ENCODE measurements at places on chromosomes 13 and 19. TPM values are rescaled to one million over a fixed set of nuclear protein-coding genes. Genes with fewer than 3 reads are reported as not detected.

- DNase-seq: no peak
Measured at GRCh38 chr19:32291876-32292275, 53.5 kb upstream of the ZNF507 start.

CNFN gene
- 13.9 TPM for total RNA-seq

- DNase-seq: no peak
Measured at GRCh38 chr13:104584481-104584880, 1518.3 kb upstream of the SLC10A2 start.

DNA sequence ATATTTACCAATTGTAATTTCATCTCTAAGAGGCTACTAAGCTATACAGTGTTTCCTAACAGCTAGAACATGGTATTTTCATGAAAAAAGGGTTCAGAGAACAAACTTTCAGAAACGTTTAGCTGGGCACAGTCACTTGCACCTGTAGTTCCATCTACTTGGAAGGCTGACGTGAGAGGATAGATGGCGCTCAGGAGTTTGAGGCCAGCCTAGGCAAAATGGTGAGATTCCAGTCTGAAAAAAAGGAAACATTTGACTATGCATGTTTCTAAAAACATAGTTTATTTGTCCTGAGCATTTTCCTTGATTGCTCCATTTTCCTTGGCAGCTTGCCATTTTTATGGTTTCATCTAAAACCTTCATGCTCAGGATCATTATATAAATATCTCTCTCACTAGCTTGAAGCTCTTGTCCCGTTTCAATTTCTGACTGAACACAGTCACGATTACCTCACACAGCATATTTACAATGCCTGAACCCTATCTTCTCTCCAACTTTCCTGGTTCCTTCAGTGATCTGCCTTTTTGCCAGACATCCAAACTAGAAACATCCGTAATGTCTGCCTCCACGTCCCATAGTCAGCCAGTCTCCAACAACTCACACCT is 200.8 kb downstream of the RGCC start:
- no peak for DNase-seq

CERS1 gene
- total RNA-seq: 0.96 TPM

- DNase-seq: peak; percentile 87
Measured at GRCh38 chr19:10580979-10581631, 6.0 kb downstream of the AP1M2 start.

- DNase-seq: no peak
Measured at GRCh38 chr19:38557205-38557799, 60.5 kb downstream of the MAP4K1 start.

- no peak for DNase-seq
Measured at GRCh38 chr13:113597391-113598080, 13.0 kb downstream of the TFDP1 start.

ANKRD24 gene
- 1.7 TPM for total RNA-seq

- DNase-seq: no peak
Measured at GRCh38 chr13:113732176-113732960, 26.7 kb upstream of the TMEM255B start.

ZNF493 gene
- total RNA-seq: 2.2 TPM

GRCh38 chr13:23506071-23506806 is 64.0 kb upstream of the TNFRSF19 start:
- no peak for DNase-seq

DNA sequence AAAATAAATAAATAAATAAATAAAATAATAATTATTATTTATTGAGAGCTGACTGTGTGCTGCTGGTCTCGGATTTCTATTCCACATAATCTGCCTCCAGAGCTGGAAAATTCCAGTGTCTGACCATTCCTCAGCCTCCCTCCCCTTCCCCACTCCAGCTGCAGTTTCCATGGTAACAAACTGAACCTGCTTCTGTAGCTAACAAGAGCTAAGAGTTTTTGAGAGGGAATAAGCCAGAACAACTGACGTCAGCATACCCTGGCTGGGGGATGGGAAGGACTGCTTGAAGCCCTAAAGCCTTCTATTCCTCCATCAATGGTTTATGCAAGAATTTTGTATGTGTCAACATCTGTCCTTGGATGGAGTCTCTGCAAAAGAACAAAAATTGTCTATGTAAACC is 26.0 kb upstream of the PEG3 start:
- no peak for DNase-seq

DNA sequence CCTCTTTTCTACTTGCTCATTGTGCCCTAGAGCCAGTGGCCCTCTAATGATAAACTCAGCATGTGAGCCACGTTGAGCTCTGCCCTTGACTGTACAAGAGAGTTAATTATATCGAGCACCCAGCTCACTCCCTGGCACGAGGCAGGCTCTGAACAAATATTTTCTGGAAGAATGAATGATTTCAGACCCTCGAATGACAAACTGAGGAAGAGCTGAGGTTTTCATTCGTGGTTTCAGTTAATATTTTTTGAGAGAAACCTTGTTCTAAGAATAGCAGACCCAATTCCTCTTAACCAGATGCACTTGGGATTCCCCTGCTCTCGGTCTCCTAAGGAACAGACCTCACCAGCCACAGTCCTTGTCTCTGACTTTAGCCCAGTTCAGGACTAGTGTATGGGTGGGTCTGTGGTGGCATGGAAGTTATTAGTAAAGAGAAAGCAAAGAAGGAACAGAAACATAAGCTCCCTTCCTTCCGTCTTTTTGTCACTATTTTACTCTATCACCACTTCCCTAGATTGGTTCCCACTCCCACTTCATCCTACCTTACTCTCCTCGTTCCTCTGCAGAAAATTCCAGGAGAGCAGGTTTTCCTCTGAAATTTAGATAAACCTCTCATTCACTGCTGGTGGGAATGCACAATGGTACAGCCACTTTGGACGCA is 22.1 kb upstream of the WDFY2 start:
- DNase-seq: no peak

- DNase-seq: no peak
Measured at GRCh38 chr19:29702161-29702962, 12.7 kb downstream of the C19orf12 start.

- DNase-seq: no peak
Measured at GRCh38 chr19:43420954-43421353, 6.3 kb downstream of the TEX101 start.

LILRB3 gene
- 0.12 TPM for total RNA-seq

- DNase-seq: no peak
Measured at GRCh38 chr13:94707400-94708021, 4.8 kb downstream of the SOX21 start.

DNA sequence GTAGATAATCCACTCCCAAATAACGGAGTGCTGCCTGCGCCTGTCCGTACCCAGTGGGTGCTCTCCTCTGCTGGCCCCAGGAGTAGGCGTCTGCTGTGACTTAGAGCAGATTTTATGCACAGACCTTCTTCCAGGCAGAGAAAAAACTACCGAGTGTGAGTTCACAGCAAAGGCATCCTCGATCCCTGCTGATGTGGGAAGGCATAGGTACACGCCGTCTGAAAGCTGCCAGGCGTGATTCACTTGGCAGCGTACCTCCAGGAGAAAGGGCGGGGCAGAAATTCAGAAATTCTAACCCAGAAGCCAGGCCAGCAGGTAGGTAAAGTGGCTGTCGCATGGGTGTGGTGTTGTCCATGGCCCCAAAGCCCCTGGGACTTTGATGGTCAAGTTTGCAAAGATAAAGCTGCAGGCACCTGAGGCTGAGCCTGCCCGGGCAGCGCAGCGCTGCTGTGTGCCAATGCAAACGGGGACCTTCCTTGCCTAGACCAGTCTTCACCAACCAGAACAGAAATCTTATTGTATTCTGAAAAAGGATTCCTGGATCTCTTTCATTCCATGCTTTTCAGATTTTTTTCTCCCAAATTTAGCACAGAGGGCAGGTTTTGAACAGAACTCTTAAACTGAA is 36.3 kb downstream of the COL4A2 start:
- DNase-seq: peak; percentile 15

CEACAM1 gene
- total RNA-seq: 1.2 TPM

- DNase-seq: no peak
Measured at GRCh38 chr19:14772995-14773394, 5.4 kb downstream of the ADGRE2 start.

DNA sequence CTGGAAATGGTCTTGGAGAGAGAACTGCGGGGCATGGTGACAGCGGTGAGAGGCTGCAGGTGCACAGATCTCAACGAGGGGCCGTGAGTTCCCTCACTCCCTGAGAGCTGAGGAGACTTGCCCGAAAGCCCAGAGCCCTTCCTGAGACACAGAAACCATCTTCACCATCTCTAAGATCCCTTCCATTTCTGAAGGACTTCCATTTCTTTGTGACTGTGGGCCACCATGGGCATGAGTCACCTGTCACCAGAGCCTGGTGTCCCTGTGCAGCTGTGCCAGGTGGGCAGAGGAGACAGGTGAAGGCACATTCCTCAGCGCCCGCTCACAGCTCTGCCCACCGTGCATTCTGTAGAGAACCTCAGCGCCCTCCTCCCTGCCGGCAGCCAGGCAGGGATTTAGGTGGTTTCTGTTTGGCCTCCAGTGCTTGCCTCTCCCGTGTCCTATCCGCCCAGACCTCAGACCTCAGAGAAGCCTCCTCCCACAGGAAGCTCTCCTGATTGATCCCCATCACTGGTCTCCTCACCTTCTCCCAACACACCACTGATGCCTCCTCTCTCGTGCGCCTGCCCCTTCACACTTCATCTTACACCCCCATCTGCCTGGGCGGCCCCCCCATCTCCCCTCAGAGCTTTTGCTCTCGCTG is 24.2 kb downstream of the SH3GL1 start:
- no peak for DNase-seq

GRCh38 chr19:41263042-41263849 is 926 bp upstream of the HNRNPUL1 start:
- DNase-seq: no peak

- no peak for DNase-seq
Measured at GRCh38 chr19:52369559-52370340, at the start of gene ZNF880. ZNF880 (plus strand) TSS chr19:52369923; CDS start chr19:52369966, 43 bp downstream.

ZNF491 gene
- not detected for total RNA-seq

NKPD1 gene
- 0.64 TPM for total RNA-seq

PSG1 gene
- total RNA-seq: not detected

DNA sequence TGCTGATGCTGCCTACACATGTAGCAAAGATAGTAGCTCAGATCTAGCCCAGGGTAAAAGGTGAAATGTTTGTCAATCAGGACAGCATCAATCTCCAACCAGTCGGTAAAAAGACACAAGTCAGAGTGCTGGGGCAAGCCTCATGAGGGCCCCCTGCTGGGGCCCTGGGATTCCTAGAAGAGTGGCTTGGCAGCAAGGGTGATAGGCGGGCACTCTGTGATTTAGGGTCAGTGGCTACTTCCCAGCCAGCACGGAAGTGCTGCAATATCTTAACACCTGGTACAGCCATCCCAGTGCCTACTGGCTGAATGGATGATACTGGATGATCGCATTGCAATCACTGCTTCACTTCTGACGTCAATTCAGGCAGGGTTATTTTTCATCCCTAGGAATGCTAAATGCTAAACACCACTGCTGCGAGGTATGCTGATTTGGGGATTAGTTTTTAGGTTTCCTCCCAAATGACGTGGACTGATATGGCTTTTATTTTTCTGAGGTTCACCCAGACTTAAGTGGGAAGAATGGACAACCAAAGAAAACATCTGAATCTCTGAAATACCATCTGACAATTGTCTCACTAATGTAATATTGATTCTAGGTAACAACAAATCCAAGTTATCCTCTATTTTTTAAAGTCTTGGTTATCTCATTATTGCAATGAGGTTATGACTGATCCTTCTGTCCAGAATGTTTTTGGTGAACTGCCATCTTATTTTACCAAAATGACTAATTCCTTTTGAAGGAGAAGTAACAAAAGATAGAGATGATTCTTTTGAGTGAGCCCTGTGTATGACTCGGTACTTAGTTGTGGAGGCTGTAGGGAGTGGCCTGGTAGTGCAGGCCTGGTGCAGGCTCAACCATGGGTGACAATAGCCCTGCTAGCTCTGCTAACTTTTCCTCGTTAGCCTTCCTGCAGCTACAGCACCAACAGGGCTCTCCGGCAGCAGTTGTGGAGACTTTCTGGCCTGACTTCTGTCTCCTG is 432.5 kb downstream of the FGF9 start:
- DNase-seq: no peak

DNA sequence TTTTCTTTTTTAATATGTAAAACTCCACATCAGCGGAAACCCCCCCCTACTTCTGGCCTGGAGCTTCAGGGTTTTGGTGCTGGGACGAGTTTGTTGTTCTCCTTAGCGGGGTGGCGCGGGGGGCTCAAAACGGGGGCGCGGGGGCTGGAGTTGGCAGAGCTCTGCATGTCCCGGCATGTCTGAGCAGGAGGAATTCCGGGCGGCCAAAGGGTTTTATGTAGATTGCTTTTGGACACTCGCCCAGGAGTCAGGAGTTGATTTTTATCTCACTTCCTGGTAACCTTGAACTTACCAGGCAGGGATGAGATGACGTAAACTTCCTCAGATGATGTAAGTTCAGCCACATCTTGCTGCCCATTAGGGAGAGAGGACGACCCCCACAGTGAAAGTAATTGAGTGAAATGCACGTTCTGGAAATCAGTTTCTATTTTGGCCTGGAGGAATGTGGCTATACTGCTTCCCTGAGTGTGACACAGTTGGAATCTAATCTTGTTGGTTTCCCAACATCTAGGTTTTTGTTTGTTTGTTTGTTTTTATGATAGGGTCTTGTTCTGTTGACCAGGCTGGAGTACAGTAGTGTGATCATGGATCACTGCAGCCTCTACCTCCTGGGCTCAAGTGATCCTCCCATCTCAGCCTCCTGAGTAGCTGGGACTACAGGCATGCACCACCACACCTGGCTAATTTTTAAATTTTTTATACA is 21.0 kb upstream of the GDF15 start:
- DNase-seq: peak; percentile 96

DNA sequence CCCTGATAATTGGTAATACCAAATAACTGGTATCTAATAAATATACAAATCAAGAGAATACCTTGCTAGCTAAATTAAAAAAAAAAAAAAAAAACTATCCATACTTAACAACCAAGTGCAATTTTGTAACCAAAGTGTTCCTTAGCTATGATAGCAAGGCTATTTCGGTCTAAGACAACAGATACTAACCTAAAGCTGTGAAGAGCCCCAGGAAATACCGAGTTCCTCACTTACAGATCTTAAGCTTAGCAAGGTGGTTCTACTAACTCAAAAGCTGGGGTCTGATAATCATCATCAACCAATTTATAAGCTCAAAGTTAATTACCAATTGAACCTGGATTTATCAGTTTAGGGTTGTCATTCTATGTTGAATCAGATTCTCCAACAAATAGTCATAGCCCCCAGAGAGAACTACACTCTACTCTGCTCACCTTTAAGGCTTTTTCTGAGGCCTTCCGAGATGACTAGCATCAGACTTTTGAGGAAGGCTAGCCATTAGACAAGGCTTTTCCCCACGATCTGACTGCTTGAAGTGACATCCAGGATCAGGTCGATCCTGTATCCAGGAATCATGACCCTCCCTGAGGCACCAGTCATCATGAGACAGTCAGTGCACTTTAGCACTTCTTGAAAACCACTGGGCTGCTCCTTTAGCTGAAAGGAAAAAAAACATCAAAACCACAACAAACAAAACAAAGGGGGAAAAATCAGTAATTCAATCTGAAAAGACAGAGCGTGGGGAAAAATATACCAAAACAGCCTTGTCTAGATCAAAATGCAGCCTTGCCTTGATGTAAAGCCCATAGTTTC is 31.9 kb downstream of the INTS6 start:
- DNase-seq: no peak

- DNase-seq: no peak
Measured at GRCh38 chr19:42409477-42409876, 17.7 kb downstream of the LIPE start.

Data from HCT116 (cell line).